Urothelium cell line (cell line): ENCODE measurements at places on chromosomes 5 and 9.
A peak's percentile ranks its signal among the peaks of the same experiment; 100 is the strongest.

- peak; percentile 85 for DNase-seq
Observed at GRCh38 chr5:149452665-149453617, 73.8 kb upstream of the IL17B start.

DNA sequence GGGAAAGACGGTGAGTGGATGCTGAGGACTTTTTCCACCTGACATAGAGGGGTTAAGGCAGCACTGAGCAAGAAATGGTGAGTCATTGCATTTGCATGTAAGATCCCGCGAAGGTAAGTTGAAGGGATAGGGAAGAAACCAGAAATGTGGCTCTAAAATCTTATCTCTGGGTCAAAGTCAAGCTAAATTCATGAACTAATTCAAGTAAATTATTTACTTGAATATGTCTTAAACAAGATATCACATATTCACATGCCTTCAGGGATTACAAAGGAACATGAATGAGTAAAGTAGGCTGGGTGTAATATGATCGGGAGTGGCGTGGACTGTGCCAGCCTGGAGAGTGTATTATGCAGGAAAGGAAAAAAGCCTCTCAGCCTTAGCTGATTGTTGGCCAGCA lies 74.4 kb upstream of the EQTN start:
- peak; percentile 80 for DNase-seq

- no peak for DNase-seq
Observed at GRCh38 chr5:103785569-103785968, 223.0 kb upstream of the NUDT12 start.

- no peak for DNase-seq
Observed at GRCh38 chr5:1021136-1021968, 12.8 kb downstream of the NKD2 start.

GRCh38 chr5:138032028-138032571 lies 779 bp downstream of the FAM13B start:
- no peak for DNase-seq

DNA sequence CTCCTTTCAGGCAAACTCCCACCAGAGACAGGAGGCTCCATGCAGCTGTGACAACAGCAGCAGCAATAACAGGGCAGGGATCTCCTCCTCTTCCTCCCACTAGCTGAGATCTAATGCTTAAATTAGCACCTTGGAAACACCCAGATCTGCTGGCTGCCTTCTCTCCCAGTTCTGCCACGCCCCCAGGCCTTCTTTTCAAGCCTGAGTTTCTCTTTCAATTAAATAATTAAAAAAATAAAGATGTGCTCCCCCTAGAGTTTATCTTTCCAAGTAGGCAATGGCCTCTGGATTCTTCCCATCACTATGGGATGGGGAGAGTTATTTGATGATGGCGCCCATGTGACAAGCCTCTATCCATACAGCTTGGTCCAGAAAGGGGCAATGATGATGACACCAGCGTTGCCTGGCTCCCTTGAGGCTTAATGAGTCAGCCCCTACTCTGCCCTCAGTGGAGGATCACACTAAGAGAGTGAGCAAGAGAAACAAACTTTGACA lies 3.8 kb downstream of the FAM219A start:
- peak; percentile 35 for DNase-seq

- no peak for DNase-seq
Observed at GRCh38 chr5:134982230-134982629, 14.5 kb downstream of the CATSPER3 start.

- DNase-seq: no peak
Observed at GRCh38 chr5:122120957-122121356, 8.4 kb upstream of the ZNF474 start.

GRCh38 chr5:35032356-35032755 lies 15.4 kb downstream of the AGXT2 start:
- DNase-seq: no peak

- DNase-seq: no peak
Observed at GRCh38 chr5:66306844-66307315, 162.8 kb downstream of the SREK1 start.

DNA sequence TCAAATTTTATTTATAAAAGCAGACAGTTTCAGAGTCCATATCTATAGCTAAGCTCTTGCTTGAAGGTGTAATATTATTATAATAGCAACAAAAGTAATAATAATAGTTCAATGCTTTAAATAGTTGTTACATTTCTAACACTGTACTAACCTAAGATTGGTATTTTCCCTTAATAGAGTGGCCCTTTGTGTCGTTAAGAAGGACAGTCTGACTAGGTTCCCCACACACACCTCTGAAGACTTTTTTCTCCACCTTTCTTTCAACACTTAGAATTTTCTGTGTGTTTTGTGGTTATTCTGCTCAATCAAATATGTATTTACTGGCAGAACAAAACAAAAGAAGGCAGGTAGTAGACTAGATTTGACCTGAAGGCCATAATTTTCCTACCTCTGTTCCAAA lies 223.2 kb upstream of the ACO1 start:
- no peak for DNase-seq

GRCh38 chr9:99119976-99120655 lies 15.2 kb downstream of the TGFBR1 start:
- no peak for DNase-seq

GRCh38 chr9:129307227-129307970 lies 129.3 kb upstream of the IER5L start:
- DNase-seq: no peak

- DNase-seq: no peak
Observed at GRCh38 chr5:124743602-124744169, 2.8 kb downstream of the ZNF608 start.

DNA sequence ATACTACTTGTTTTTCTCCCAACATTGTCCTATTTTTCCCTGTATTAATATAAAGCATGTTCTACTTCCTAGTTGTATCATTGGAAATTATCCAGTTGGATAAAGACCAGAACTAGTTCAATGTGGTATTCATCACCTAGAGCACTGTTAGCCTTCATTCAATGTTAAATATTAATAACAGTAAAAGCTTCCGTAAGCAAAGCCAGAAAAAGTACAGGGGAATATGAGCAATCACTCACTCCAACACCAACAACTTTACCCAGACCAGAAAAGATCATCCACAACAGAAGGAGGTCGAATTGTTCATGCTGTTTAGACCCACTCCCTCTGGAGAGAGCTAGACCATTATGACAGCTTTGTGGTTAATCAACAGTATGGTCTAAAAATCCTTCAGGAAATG lies 728.4 kb downstream of the MAT2B start:
- DNase-seq: no peak
